ENCODE measurements at places on chromosomes 5 and 9. TPM values are rescaled to one million over a fixed set of nuclear protein-coding genes. Genes with fewer than 3 reads are reported as not detected.

DNA sequence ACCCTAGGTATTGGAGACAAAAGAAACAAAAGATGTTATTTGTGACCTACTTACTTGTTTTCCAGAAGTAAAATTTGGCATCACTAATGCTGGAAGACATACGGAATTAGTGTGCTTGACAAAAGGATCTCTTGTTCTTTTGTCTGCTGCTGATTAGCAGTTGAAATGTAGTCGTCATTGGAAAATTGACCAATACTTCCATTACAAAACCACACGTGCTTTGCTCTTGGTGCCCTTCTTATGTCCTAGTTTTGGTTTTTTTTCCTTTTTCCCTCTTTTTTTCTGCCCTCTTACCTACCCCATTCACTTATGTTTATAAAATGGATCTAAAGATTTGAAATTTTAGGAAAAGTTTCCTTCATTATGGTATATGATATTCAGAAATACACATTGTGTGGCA, 197.4 kb downstream of the FER start:
- no peak overlapping the region for H3K27ac ChIP-seq
- no peaks in the 10 kb centered on the region for H3K36me3 ChIP-seq
- no peak overlapping the region for H3K4me3 ChIP-seq
- DNase-seq: no peak

DNA sequence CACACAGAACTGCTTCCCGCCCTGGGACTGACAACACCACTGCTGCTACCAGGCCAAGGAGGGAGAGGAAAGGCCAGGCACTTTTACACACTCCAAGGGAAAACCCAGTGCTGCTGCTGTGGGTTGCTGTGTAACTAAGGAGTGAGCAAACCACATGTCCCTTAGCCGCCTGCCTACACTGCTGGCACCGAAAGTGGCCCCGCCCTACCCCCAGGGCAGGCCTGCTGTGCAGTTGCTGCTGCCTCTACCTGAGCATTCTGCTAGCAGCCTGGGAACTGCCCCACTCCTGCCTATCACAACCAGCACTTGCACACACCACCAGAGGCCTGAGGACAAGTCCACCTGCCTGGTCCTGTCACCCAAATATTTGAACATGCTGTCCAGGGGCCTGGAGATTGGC, 740.9 kb downstream of the DTWD2 start:
- no peak overlapping the region for H3K27ac ChIP-seq
- H3K4me3 ChIP-seq: no peak overlapping the region
- H3K4me1 ChIP-seq: no peaks in the 10 kb centered on the region

- H3K4me3 ChIP-seq: no peak overlapping the region
- H3K4me1 ChIP-seq: peaks cover 92% of the 10 kb centered on the region
- peaks cover under 1% of the 10 kb centered on the region for H3K27me3 ChIP-seq
- H3K36me3 ChIP-seq: peaks cover 5% of the 10 kb centered on the region
- no peak overlapping the region for H3K27ac ChIP-seq
Observed at GRCh38 chr9:109971226-109971625, 191.2 kb downstream of the PALM2AKAP2 start.

DNA sequence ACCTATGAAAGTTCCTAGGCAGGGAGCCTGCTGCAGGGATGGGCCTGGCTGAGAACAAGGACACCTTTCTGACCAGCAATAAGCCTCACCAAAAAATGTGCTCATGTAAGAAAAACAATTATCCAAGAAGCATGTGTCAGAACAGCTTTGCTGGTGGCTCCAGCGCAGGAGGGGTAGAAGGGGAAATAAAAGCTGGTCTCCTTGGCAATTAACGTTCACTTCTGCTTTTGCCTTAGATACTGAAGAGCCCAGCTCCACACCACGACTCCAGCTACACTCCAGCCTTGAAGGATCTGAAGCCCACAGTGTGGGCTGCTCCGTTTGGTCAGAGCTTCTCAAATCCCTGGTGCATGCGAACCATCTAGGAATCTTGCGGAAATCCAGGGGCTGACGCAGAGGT, 107.6 kb upstream of the PHYKPL start:
- DNase-seq: no peak
- H3K27ac ChIP-seq: no peak overlapping the region
- no peak overlapping the region for H3K4me3 ChIP-seq
- H3K27me3 ChIP-seq: peaks cover 5% of the 10 kb centered on the region

DNA sequence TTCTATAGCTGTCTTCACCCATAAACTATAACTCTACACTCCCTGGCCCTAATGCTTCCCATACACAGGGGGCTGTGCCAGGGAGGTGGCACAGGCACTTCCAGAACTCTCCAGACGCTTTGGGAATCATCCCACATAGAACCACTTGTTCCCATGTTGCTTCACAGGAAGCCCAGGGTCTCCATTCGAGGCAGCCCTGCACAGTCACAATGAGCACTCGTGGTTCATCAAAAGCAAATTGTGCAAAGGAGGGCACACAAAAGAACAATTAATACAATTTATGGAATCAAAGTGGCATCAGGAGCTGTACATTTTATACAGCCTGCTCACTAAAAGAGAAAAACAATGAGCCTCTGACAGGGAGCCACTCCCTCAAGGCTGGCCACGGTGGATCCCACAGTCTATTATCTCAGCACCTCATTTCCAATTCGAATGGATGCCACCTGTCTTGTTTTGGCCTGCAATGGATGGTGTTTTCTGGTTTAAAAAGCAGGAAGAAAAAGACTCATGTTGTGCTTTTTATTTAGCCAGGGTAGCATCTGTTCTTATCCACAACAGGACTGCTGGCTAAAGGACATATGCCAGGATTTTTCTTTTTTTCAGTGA, 354.8 kb downstream of the ENC1 start:
- peaks cover 49% of the 10 kb centered on the region for H3K27me3 ChIP-seq
- H3K4me3 ChIP-seq: no peak overlapping the region
- no peak overlapping the region for H3K27ac ChIP-seq
- no peaks in the 10 kb centered on the region for H3K36me3 ChIP-seq

DNA sequence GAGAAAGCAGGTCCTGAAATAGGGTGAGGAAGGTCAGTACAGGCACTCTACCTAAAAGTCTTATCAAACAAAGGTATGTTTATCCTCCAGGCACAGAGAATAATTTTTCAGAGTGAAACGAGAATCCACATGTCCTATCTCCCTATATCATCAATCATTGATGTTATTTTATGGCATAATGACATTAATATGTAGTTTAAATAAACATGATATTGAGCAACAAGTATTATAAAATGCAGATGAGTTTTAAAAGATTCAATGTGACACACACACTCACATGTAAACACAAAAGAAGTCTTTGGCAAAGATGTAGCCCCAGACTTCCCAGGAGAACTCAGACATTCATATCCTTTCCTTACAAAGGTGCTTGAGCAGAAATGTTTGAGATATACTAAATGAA, 389.1 kb downstream of the ADGRV1 start:
- no peaks in the 10 kb centered on the region for H3K36me3 ChIP-seq
- no peaks in the 10 kb centered on the region for H3K4me1 ChIP-seq
- no peak for DNase-seq
- peaks cover 33% of the 10 kb centered on the region for H3K27me3 ChIP-seq
- no peak overlapping the region for H3K27ac ChIP-seq

DNA sequence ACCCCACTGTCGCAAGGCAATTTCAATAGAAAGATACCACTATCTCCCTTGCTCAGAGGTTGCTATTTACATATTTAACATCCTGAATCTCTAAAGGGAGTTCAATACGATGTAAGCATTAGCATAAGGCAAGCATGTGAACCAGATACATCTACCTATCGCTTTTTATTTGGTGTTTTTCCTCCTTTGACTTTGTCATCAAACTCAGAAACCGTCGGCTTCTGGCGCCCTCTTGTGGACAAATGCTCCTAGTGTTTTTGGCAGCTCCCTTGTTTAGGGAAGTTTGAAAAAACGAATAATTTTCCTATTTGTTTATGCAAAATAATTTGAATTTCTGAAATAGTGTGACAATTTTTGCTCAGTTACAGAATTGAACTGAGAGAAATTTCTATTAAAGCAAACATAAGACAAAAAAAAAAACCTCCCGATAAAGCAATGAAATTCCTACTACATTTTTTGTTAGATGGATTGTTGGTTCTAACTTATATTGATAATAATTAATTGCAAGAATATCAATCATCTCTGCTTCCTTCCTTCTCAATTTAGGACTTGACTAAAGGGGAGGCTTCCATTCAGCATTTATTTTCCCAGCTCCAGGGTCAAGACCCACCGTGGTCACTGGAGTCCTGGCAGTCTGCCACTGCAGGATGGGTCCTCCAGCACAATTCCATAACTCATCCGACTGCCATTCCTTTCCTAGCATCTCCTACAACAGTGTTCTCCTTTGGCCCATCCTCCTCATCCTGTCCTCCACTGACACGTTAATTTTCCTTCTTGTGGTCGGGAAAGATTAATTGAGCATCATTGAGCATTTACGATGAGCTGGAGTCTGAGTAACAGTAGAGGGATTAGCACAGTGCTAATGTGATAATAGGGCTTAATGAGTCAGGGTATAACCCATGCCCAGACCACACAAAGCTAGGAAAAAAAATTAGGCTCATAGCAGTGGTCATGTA, 131.8 kb upstream of the CHD1 start:
- H3K4me1 ChIP-seq: peaks cover 14% of the 10 kb centered on the region
- H3K27me3 ChIP-seq: no peaks in the 10 kb centered on the region

DNA sequence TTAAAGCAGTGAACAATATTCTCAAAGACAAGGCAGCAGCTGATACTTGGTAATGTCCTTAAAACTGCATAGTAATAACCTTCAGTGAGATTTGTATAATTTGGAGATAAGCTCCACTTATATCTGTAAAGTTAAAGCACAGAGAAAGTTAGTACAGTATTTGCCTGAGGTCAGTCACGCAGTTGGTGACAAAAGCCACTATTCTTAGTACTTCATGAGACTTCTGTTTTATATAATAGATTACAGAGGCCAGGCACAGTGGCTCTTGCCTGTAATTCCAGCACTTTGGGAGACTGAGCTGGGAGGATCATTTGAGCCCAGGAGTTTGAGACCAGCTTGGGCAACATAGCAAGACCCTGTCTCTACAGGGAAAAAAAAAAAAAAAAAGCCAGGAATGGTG, 266.4 kb upstream of the DMRT1 start:
- H3K4me1 ChIP-seq: no peaks in the 10 kb centered on the region
- no peak overlapping the region for H3K27ac ChIP-seq
- H3K36me3 ChIP-seq: no peaks in the 10 kb centered on the region
- H3K27me3 ChIP-seq: no peaks in the 10 kb centered on the region
- H3K4me3 ChIP-seq: no peak overlapping the region

DNA sequence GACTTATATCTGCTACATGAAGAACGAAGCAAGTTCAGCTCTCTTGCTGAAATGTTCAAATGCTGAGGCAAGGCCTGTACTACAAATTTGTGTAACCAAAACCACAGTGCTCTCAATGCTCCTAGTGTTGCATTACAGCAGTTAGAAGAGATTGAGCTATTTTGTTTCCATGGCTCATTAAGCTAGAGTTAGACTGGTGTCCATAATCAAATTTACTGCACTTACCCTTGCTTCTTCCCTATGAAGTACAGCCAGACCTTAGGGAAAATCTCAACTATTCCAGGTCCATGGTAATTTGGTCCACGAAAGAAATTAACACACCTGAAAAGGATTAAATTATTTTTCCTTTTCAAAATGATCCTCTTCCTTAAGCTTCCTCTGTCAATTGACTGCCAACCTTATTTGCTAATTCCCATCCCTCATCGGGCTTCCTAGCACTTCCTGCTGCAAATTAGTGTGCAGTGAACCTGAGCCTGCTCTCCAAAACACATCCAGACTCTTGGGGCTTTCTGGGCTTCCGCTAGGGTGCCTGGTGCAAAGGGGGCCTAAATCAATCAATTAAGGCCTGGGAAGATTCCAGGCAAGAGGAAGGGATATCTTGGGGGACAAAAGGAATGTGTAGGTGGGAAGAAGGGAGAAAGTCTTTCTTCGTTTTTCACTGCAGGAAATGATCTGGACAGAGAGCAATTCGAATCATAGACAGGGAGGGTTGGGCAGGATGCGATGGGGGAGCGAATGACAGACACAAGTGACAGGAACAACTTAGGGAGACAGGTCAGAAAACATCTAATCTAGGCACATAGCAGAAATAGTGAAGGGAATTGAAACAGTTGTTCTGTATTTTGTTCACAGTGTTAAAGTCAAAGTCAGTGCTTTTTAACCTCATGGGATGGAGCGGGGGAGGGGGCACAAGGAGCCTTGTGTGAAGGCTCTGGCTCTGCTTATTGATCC, 542.4 kb downstream of the RAB3C start:
- H3K27ac ChIP-seq: no peak overlapping the region
- H3K36me3 ChIP-seq: peaks cover 1% of the 10 kb centered on the region
- H3K27me3 ChIP-seq: no peaks in the 10 kb centered on the region
- H3K4me1 ChIP-seq: peaks cover 14% of the 10 kb centered on the region

- H3K27me3 ChIP-seq: peaks cover 20% of the 10 kb centered on the region
- no peak overlapping the region for H3K4me3 ChIP-seq
- no peaks in the 10 kb centered on the region for H3K4me1 ChIP-seq
- no peak for DNase-seq
Observed at GRCh38 chr9:99731950-99732349, 89.7 kb upstream of the NR4A3 start.

- H3K4me3 ChIP-seq: peak overlapping the region; percentile 67
- peaks cover 14% of the 10 kb centered on the region for H3K36me3 ChIP-seq
- peak; percentile 48 for DNase-seq
- no peaks in the 10 kb centered on the region for H3K27me3 ChIP-seq
- peak overlapping the region; percentile 99 for H3K27ac ChIP-seq
Observed at GRCh38 chr9:114366334-114367128, 21.3 kb downstream of the AKNA start.

NACC2 gene
- total RNA-seq: 8.4 TPM

PRSS3 gene
- not detected for total RNA-seq

LRRC70 gene
- 0.86 TPM for total RNA-seq

SARDH gene
- 1.6 TPM for total RNA-seq

CBY3 gene
- total RNA-seq: 0.44 TPM

NPR3 gene
- total RNA-seq: 0.24 TPM

TIGD6 gene
- 2.6 TPM for total RNA-seq

All from activated T-cell treated with anti-CD3 and anti-CD28 coated beads, Interleukin-2, amount 50 U/mL, for 72 hours (primary cell).